ENCODE measurements at places on chromosomes 3 and 15.

- DNase-seq = no peak
These were observed 29.6 kb downstream of the PRKCD start for GRCh38 chr3:53190659-53191058.

- DNase-seq = no peak
These were observed 258.9 kb downstream of the XXYLT1 start for GRCh38 chr3:195012100-195012499.

- DNase-seq = no peak
These were observed 13.9 kb downstream of the EOMES start for GRCh38 chr3:27708250-27708649.

- DNase-seq = no peak
These were observed 2.0 kb downstream of the NRROS start for GRCh38 chr3:196641333-196642054.

DNA sequence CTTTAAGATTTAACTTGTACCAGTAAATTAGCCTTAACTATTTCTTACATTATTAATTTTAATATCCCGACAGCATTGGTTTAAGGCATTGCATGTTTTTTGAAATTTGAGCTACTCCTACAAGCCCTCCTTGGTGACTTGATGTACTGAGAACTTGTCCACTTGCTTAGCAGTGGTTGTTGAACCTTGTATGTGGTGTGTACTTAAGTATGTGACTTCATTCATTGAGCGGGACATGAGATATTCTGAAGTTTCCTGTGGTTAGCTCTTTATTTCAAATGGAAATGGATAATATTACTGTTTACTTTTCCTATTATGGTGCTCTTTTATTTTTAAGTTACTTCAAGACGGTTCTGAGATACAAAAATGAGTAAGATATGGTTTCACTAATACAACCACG, 3.6 kb upstream of the COL6A5 start:
- no peak for DNase-seq

DNA sequence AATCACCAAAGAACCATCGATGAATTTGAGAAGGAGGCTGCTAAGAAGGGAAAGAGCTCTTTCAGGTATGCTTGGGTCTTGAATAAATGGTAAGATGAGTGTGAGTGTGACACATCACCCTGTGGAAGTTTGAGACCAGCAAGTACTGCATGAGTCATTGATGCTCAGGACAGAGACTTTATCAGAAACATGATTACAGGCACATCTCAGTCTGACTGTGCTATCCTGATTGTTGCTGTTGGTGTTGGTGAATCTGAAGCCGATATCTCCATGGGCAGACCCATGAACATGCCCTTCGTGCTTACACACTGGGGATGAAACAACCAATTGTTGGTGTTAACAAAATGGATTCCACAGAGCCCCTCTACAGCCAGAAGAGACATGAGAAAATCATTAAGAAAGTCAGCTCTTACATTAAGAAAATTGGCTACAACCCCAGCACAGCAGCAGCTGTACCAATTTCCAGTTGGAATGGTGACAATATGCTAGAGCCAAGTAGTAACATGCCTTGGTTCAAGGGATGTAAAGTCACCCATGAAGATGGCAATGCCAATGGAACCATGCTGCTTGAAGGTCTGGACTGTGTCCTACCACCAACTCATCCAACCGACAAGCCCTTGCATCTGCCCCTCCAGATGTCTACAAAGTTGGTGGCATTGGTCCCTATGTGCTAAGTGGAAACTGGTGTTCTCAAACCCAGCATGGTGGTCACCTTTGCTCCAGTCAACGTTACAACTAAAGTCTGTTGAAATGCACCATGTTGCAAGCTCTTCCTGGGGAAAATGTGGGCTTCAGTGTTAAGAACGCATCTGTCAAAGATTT, 20.5 kb downstream of the TM4SF4 start:
- DNase-seq = no peak

- no peak for DNase-seq
These were observed 6.6 kb upstream of the POLQ start for GRCh38 chr3:121552379-121552778.

DNA sequence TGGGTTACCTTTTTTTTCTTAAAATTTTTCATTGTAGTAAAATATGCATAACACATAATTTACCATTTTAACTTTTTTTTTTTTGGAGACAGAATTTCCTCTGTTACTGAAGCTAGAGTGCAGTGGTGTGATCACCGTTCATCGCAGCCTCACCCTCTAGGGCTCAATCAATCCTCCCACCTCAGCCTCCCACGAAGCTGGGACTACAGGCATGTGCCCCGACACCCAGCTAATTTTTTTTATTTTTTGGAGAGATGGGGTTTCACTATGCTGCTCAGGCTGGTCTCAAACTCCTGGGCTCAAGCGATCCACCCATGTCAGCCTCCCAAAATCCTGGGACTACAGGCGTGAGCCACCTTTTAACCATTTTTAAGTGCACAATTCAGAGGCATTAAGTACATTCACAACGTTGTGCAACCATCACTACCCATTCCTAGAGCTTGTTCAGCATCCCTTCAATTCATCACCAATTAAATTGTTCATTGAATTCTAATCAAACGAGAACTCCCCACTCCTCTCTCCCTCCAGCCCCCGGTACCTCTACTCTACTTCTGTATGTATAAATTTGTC, 44.6 kb downstream of the BHLHE40 start:
- DNase-seq = no peak

GRCh38 chr3:139216958-139217357, 126.9 kb upstream of the MRPS22 start:
- DNase-seq = no peak

- no peak for DNase-seq
These were observed 46.9 kb upstream of the NEDD4 start for GRCh38 chr15:56040081-56041035.

DNA sequence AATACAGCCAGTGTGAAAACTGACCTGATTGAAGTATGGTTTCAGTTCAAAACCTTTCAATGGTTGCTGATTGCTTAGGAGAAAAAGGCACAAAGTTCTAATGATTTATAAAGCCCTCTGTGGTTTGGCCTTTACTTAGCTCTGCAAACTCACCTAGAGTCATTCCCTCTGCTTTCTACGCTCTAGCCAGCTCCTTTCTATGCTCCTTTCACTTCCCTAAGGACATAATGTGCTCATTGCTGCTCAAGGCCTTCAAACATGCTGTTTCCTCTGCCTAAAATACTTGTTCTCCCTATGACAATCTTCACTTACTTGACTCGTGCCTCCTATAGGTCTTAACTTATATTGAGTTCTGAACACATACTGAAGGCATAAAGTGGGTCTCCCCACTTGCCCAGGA, 19.0 kb downstream of the RPL39L start:
- DNase-seq = no peak

DNA sequence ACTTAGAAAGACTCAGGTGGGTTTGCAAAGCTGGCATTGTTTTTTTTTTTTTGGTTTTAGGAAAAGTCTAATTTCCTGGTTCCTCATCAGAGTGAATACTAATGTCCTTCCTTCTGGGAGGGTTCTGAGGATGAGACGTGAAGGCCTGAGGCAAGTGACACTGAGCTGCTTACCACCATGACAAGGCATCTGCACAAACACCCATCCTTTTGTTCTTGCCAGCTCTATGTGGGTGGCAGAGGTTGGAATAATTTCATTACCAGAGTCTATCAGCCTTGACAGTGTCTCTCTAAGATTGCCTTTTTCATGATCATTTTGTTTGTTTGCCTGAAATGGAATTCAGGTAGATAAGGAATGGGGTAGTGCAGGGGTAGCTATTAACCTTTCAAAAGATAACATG, 17.1 kb downstream of the RTP4 start:
- DNase-seq = no peak

DNA sequence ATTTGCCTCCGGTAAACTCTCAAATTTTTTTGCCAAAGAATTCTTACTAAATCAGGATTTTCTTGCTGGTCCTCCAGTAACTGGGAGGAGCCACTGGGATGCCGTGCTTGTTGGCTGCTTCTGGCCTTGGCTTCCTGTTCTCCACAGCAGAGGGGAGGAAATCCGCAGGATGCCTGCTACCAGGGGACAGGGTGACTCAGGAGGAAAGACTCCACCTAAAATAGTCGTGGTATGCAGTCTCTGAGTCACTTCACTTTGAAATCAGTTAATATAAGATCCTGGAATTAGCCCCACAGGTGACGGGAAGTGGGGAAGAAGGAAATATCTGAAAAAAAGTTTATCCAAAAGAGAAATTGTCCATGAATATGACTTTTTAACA, 6.5 kb upstream of the TM4SF18 start:
- no peak for DNase-seq

- no peak for DNase-seq
These were observed 76.6 kb downstream of the RBPMS2 start for GRCh38 chr15:64698823-64699222.

DNA sequence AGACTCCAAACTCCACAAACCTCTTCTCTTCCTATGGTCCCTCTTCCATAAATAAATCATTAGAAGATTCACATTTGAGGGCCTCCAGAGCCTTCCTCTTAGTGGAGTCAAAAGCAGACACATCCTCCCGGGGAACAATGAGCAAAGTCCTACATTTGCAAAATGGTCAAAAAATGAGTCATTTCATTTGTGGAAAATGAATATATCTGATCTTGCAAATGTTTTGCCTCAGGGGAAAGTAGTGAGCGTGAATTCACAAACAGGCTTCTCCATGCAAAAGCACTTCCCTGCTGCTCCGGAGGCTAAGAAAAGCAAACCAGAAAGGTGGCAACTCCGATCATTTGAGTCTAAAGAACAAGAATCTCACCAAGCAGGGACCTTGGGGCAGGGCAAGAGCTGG, 86.7 kb upstream of the IQSEC1 start:
- no peak for DNase-seq

DNA sequence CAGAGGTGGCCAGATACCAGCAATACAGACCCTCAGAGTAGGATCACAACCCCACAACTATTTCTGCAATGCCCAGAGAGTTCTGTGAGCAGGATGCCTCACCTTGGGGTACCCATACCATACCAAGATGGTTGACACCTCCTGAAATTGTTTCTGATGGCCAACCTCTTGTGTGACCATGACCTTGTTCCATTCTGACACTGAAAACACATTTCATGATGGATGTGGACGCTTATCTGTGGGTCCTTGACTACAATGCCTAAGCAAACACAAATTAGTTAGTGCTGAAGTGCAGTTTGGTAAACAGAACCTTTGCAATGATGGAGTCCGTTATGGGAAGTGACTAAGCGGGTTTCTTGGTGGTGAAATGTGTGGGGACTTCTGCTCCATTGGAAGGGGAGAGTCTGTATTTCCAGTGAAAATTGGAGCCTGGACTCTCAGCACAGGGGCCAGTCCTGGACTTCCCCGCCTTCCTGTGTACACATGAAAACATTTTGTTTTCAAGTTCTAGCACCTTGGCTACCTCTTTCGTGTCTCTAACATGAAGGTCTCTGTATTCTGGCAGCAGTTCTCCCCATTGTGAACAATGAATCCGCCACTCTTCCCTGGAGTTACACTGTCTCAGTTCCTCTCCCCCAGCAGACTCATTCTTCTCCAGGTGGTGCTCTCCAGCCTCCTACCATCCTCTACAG, 106.2 kb downstream of the XXYLT1 start:
- no peak for DNase-seq

DNA sequence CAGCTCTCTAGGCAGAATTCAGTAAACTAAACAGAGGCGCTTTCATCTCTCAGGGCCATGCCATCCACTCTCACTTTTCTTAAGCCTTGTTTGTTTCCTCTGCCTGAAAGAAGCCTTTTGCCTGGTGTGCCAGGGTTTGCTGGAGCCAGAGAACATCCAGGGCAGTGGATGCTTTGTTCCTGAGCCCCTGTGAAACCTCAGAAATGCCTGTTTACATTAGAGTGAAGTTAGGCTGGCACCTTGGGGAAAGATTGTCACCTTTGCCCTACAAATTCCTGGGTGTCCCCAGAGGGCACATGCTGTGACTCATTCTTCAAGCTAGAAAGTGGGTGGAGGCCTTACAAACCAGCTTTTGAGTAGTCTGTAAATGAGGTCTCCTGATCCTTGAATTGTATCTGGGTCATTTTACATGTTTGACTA, 10.7 kb upstream of the TRAK1 start:
- no peak for DNase-seq

- DNase-seq = no peak
These were observed 16.5 kb downstream of the HPS3 start for GRCh38 chr3:149145974-149146373.

DNA sequence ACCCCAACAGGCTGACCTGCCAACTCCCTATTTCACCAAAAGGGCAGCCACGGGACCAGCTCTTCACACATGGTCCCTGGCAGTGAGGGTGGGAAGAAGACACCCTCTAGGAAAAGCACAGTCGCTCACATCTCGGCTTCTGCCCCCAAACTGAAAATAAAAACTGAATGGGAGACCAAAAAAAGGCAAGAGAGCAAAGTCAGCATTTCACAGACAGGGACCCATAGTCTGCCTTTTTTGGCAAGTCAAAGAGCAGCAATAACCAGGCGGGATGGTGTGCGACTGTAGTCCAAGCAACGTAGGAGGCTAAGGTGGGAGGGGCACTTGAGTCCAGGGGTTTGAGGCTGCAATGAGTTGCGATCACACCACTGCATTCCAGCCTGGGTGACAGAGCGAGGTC, 154.1 kb downstream of the ADAMTS17 start:
- DNase-seq = no peak

GRCh38 chr15:99450896-99451358, 114.9 kb upstream of the MEF2A start:
- no peak for DNase-seq

DNA sequence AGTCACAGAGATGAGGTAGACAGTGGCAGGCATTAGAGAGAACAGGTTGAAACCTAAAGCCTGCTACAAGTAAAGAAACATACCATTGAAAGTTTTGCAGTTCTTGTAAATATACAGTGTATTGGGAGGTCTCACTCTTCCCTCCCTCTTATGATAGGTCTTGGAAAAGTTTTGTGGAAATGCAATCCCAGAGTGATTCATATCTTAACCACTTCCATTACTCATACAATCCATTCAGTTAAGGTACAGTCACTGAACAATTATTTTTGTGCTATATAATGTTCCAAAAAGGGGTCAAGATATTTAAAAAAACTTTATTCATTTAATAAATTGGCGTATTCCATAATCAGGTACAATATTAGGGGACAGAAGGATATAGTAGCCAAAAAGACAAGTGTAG, 737.7 kb upstream of the ALCAM start:
- DNase-seq = no peak

DNA sequence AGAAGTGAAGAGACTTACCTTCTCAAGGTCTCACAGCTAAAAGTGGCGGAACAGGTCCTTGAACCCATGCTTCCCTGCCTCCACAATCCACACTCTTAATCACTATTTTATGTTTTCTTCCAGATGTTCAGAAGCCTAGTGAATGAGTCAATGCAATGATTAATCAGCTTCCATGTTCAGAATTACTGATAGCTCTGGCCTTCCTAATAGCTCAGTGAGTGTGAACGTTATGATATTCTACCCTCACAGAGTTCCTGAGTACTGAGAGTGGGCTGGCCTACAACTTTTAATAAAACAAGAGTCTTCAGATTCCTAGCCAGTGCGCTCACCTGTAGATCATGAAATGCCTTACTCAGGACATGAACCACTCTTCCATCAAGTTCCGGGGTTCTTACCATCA, 443.0 kb upstream of the ADAMTS9 start:
- DNase-seq = no peak

DNA sequence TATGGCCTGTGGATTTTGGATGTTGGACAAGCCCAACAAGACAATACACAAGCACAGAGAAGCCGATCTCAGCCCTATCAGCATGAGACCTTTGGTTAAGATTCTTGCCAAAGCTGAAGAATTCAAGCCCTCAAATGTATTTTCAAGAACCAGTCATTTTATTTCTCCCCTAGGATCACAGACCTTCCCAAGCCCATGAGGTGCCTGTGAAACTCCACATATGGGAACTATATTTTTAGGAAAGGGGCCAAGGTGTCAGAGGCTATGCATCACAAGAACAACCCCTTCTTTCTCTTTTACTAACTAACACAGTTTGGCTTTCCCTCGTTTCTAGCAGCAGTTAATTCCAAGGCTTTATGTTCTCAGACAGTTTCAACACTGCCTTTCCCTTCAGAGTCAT, 364.5 kb downstream of the MAGI1 start:
- DNase-seq = no peak
